ENCODE measurements at places on chromosomes 11 and 22.

DNA sequence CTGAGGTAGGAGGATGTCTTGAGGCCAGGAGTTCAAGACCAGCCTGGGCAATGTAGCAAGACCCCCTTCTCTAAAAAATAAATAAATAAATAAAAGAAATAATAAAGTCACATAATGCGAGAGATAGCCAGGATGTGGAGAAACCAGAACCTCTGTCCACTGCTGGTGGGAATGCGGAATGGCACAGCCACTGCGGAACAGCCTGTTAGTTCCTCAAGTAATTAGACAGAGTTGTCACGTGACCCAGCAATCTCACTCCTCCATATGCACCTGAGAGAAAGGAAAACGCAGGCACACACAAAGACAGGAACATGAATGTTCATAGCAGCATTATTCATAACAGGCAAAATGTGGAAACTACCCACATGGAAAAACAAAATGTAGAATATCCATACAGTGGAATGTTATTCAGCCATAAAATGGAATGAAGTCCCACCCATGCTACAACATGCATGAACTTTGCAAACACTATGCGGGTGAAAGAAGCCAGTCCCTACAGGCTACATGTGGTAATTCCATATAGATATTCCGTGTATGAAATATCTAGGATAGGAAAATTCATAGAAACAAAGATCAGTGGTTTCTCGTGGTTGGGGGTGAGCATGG is 27.4 kb downstream of the LIF start:
- no peak for DNase-seq

GRCh38 chr11:77207019-77207485 is 79.0 kb downstream of the MYO7A start:
- DNase-seq: peak; percentile 2

- DNase-seq: no peak
Observed at GRCh38 chr22:44586999-44587736, 89.1 kb upstream of the RTL6 start.

DNA sequence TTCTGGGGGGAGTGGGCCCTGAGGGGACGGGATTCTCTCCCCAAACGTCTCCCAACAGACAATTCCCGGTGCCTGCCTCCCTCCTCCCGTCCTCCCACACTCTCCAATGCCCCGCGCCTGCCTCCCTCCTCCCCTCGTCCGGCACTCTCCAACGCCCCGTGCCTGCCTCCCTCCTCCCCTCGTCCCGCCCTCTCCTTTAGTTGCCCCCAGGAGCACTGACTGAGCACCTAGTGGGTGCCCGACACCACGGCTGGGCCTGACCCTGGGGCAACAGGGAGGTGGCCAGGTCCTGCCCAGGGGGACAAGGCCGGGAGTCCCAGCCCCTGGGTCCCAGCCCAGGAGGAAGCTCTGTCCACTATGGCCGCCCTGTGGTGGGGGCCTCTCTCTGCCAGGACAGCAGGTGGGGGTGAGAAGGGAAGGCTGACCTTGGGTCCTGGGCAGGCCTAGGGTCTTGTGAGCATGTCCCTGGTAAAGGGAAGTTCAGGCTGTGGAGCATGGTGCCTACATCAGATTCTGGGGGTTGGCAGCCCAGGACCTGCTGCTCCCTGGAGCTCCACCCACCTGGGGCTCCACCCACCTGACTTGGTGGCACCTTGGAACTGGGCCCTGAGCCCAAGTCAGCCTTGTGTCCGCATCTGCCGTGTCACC is 942.3 kb downstream of the BRD1 start:
- no peak for DNase-seq

GRCh38 chr11:132858223-132858622 is 674.1 kb downstream of the OPCML start:
- DNase-seq: peak; percentile 20

DNA sequence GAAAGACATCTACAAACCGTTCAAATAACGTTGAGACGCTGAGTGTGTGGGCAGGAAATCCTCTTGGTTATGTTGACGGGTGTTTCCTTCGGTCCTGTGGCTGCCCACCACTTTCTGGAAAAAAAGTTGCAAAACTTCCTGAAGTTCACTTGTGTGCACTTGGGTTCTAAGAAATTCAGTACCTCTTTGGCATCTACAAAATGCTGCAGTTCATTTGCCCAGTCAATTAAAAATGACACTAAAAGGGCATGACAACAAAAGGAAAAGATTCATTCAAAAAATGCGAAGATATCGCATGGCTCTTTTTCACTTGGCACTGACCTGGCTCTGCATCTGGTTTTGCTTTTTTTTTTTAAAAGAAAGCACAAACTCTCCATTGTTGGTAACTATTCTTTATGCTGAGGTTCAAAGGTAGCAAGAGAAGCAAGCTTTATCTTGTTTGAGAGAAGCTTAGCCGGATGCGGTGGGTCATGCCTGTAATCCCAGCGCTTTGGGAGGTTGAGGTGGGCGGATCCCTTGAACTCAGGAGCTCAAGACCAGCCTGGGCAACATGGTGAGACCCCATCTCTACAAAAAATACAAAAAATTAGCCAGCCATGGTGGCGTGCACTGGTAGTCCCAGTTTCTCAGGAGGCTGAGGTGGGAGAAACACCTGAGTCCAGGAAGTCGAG is 10.6 kb upstream of the XBP1 start:
- DNase-seq: no peak

- DNase-seq: peak; percentile 48
Observed at GRCh38 chr11:93236741-93237675, 39.2 kb upstream of the SLC36A4 start.

- DNase-seq: no peak
Observed at GRCh38 chr22:37368058-37368457, 59.2 kb downstream of the ELFN2 start.

- DNase-seq: peak; percentile 64
Observed at GRCh38 chr22:37887584-37888378, 18.3 kb upstream of the MICALL1 start.

- no peak for DNase-seq
Observed at GRCh38 chr11:45659031-45659817, 6.2 kb downstream of the CHST1 start.

- DNase-seq: peak; percentile 33
Observed at GRCh38 chr11:62770778-62771143, 435 bp upstream of the TAF6L start.

GRCh38 chr11:61862714-61863547 is 28.4 kb downstream of the FADS3 start:
- DNase-seq: no peak

DNA sequence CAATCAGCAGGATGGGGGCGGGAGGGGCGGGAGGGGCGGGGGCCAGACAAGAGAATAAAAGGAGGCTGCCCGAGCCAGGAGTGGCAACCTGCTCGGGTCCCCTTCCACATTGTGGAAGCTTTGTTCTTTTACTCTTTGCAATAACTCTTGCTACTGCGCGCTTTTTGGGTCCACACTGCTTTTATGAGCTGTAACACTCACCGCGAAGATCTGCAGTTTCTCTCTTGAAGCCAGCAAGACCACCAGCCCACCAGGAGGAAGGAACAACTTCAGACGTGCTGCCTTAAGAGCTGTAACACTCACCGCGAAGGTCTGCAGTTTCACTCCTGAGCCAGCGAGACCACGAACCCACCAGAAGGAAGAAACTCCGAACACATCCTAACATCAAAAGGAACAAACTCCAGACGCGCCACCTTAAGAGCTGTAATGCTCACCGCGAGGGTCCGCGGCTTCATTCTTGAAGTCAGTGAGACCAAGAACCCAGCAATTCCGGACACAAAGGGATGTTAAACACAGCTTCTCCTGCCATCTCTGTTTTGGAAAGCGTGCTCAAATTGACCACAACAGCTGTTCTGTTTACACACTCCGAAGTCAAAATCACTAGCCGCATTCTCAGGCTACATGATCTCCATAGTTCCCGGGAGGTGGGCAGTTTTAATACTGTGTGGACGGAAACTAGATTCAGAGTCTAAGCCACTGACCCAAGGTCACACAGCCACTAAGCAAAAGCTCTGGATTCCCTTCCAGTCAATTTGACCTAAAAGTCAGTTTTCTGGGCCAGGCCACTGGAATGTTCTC is 11.9 kb downstream of the PLAAT2 start:
- DNase-seq: no peak

GRCh38 chr11:60780774-60781173 is 4.4 kb upstream of the MS4A10 start:
- no peak for DNase-seq

DNA sequence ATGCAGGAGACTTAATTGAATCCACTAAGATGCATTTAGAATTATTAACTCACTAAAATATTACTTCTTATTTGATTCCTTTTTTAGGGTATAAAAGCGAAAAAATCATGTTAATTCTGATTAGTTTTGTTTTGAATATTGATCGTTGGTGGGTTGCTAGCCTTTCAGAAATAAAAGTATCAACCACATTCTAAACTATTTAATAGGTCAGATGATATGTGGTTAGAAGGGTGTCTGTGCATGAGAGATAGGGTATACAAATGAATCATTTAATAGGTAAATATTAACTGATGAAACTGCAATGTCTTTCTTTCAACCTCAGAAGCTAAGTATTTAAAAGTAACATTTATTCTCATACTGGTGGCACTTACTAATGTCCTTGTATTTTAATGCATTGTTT is 515.1 kb downstream of the CNTN5 start:
- no peak for DNase-seq

- no peak for DNase-seq
Observed at GRCh38 chr22:48106715-48107259, 1344.3 kb downstream of the TBC1D22A start.

DNA sequence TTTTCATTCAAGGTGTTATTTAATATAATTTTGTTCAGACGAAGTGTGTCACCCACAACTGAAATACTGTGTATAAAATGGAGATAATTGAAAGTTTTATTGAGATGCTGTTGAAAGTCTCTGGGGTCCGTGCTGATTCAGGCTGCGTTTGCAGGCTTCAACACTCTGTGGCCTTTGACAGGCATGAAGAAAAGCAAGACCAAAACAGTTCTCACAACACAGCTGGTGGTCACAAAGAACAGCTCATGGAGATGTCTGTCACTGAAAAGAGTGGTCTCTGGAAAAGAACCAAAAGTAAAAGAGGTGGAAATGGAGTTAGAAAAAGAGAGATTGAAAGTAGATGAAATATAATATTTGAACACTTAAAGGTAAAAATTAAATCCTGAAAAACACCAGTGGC is 9.8 kb upstream of the MPPED2 start:
- no peak for DNase-seq

- DNase-seq: no peak
Observed at GRCh38 chr11:126059238-126059781, 3.4 kb downstream of the CDON start.

DNA sequence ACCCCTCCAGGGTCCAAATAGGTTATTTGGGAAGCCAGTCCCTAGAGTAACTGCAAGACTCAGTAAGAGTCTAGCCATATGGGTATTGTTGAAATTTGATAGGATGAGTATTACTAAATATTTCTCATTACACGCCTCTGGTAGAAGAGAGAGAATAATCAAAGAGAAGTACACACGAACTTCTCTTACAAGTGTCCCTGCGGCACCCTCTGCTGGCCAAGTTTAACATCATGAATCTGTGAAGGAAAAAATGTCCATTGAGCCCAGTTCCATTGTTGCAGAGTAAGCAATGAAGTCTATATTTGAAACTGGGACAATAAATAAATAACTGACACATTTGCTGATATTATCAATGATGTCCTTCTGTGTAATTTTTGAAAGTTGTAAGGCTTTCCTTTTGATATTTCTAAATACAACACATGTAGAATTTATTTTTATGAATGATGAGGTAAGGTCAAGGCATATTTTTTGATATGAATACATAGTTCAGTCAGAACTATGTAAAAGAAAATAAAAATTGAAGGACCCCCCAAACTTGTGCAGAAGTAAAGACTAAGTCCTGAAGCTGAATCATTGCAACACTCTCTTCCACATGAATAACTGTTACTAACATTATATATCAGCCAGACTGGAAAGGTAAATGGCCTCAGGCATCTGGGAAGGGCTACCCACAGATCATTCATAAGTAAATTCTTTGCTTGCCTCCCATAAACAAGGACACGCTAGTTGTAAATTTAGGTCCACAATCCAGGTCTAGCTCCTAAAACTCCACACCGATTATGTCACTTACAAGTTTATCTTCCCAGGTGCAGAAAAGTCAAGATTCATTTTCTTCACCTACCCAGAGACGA is 10.0 kb downstream of the OR51L1 start:
- peak; percentile 66 for DNase-seq

GRCh38 chr11:36088266-36088972 is 144.6 kb downstream of the LDLRAD3 start:
- no peak for DNase-seq

GRCh38 chr22:28299753-28300152 is 379.9 kb downstream of the TTC28 start:
- no peak for DNase-seq

DNA sequence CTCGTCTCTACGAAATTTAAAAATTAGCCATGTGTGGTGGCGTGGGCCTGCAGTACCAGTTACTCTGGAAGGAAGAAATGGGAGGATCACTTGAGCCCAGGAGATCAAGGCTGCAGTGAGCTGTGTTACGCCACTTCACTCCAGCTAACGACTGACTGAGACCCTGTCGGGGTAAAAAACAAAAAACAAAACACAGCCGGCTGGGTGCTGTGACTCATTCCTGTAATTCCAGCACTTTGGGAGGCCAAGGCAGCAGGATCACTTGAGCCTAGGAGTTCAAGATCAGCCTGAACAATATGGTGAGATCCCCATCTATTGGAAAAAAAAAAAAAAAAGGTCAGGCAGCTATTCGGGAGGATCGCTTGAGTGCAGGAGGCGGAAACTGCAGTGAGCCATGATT is 2.4 kb downstream of the PAFAH1B2 start:
- DNase-seq: no peak

DNA sequence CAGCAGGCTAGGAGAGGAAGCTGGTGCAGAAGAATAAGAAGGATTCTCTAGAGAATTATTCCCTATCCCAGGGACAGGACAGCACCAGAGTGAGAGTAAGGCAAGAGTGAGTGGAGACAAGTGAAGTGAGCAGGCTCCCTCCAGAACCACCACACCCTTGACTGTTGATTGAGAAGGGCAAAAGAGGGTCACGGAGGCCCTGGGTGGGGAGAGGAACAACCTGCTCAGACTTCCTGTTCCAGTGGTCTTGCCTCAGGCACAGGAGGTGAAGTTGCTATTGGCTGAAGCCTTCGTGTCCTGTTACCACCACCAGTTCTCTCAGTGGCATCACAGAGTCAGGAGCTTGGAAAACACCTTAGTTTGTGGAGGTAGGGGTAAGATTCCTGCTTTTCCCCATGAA is 51.7 kb upstream of the CCDC89 start:
- no peak for DNase-seq

GRCh38 chr11:110290591-110291334 is 5.7 kb downstream of the RDX start:
- DNase-seq: no peak

- DNase-seq: no peak
Observed at GRCh38 chr11:121556937-121557336, 104.2 kb upstream of the SORL1-AS1 start.

- peak; percentile 99 for DNase-seq
Observed at GRCh38 chr11:65888163-65888814, at the start of gene FIBP. Gene FIBP (minus strand): TSS chr11:65888471. CDS start chr11:65888418, 53 bp downstream.
